ENCODE measurements at places on chromosomes 12 and 14.

DNA sequence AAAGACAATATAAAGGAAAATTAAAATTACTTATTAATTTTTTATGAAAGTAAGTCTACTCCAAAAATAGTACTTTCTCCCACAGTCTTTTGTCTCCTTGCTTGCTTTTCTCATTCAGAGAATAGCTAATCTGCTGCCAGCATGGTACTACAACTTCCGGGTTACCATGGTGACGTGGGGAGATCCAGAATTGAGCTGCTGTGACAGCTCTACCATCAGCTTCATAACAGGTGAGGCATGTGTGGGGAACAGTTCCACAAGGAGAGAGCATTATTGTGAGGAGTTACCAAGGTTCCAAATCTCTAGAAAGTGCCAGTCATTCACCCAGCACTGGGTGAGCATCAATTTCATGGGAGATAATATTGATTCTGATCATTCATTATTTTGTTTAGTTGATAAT lies 197.8 kb downstream of the PTPRO start:
- H3K36me3 ChIP-seq = no peaks in the 10 kb centered on the region
- no peak overlapping the region for H3K27ac ChIP-seq
- peaks cover 60% of the 10 kb centered on the region for H3K27me3 ChIP-seq
- DNase-seq = no peak

GRCh38 chr12:132506328-132507160 lies 16.6 kb downstream of the FBRSL1 start:
- H3K36me3 ChIP-seq = peaks cover 16% of the 10 kb centered on the region
- H3K4me1 ChIP-seq = peaks cover 43% of the 10 kb centered on the region
- no peaks in the 10 kb centered on the region for H3K27me3 ChIP-seq
- peak overlapping the region; percentile 41 for H3K27ac ChIP-seq
- no peak for DNase-seq

GRCh38 chr14:96139169-96139568 lies 65.5 kb upstream of the BDKRB2 start:
- H3K4me1 ChIP-seq = no peaks in the 10 kb centered on the region
- H3K27me3 ChIP-seq = peaks cover 43% of the 10 kb centered on the region
- H3K27ac ChIP-seq = no peak overlapping the region
- no peaks in the 10 kb centered on the region for H3K36me3 ChIP-seq
- no peak for DNase-seq
- H3K4me3 ChIP-seq = no peak overlapping the region

- H3K27me3 ChIP-seq = peaks cover 63% of the 10 kb centered on the region
- H3K4me3 ChIP-seq = no peak overlapping the region
- no peak overlapping the region for H3K27ac ChIP-seq
- no peaks in the 10 kb centered on the region for H3K4me1 ChIP-seq
- H3K36me3 ChIP-seq = no peaks in the 10 kb centered on the region
Measured at GRCh38 chr12:7180685-7181084, 8.8 kb upstream of the PEX5 start.

- no peaks in the 10 kb centered on the region for H3K36me3 ChIP-seq
- peaks cover 22% of the 10 kb centered on the region for H3K27me3 ChIP-seq
- H3K4me1 ChIP-seq = no peaks in the 10 kb centered on the region
- no peak overlapping the region for H3K27ac ChIP-seq
Measured at GRCh38 chr12:31527083-31527482, 63.9 kb downstream of the DENND5B start.

- no peak for DNase-seq
- peaks cover 35% of the 10 kb centered on the region for H3K27me3 ChIP-seq
- H3K4me3 ChIP-seq = no peak overlapping the region
- no peak overlapping the region for H3K27ac ChIP-seq
- no peaks in the 10 kb centered on the region for H3K4me1 ChIP-seq
- no peaks in the 10 kb centered on the region for H3K36me3 ChIP-seq
Measured at GRCh38 chr14:60575008-60575407, 66.1 kb downstream of the SIX6 start.

- H3K27ac ChIP-seq = no peak overlapping the region
- H3K4me3 ChIP-seq = peak overlapping the region; percentile 27
- no peak for DNase-seq
- peaks cover 17% of the 10 kb centered on the region for H3K4me1 ChIP-seq
- peaks cover 8% of the 10 kb centered on the region for H3K36me3 ChIP-seq
Measured at GRCh38 chr12:106245767-106246166, 2.1 kb downstream of the CKAP4 start.
